ENCODE measurements at places on chromosomes 1 and 21.

DNA sequence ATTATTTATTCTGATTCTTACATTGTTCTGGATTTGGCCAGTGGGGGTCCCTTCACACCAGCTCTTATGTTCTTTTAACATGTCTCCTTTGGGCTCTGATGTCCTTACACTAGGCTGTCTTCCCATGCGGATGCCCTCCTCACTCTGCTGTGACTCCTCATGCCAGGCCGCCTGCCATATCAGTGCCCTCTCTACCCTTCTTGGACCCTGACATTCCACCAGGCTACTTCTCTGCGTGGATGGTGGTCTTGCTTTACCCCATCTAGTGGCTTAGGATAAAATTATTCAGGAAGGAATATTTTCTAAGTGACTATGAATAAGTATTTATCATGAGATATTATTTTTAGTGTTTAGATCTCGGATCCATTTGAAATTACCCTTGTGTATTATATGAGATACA lies 21.2 kb downstream of the ATF6 start:
- DNase-seq = no peak
- no peak overlapping the region for H3K4me3 ChIP-seq
- H3K4me1 ChIP-seq = peaks cover 11% of the 10 kb centered on the region
- H3K36me3 ChIP-seq = peaks cover 52% of the 10 kb centered on the region
- H3K27ac ChIP-seq = no peak overlapping the region

DNA sequence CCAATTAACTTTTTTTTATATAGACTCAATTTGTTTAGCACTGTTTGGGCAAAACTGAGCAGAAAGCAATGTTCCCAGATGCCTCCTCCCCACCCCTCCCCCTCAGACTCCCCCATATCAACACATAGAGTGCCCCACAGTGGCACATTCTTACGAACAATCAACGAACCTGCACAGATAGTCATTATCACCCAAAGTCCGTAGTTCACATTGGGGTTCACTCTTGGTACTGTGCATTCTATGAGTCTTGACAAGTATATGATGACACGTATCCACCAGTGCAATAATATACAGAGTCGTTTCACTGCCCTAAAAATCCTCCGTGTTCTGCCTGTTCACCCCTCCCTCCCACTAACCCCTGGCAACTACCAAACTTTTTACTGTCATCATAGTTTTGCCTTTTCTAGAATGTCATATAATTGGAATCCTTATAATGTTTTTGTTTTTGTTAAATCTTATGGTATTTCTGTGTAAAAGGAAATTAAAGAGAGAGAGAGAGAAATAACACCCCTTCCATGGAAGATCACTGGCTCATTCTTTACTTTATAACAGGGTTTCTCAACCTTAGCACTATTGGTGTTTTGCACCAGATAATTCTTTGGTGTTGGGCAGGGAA lies 37.2 kb upstream of the HNRNPU start:
- H3K27me3 ChIP-seq = no peaks in the 10 kb centered on the region
- no peak overlapping the region for H3K4me3 ChIP-seq
- DNase-seq = no peak
- no peaks in the 10 kb centered on the region for H3K4me1 ChIP-seq
- H3K36me3 ChIP-seq = no peaks in the 10 kb centered on the region

DNA sequence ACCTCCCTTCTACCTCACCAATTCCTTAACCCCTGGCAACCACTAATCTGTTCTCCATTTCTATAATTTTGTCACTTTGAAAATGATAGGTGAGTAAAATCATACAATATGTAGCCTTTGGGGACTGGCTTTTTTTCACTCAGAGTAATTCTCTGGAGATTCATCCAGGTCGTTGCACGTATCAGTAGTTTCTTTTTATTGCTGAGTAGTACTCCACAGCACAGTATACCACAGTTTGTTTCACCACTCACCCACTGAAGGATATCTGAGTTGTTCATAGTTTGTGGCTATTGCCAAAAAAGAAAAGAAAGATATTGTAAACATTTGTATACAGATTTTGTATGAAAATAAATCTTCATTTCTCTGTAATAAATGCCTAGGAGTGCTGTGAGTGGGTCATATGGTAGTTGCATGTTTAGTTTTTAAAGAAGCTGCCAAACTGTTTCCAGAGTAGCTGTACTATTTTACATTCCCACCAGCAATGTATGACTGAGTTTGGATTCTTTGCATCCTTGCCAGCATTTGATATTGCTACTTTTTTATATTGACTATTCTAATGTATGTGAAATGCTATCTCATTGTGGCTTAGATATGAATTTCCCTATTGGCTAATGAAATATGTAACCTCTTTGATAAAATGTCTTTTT lies 3.7 kb downstream of the CHD1L start:
- H3K36me3 ChIP-seq = peaks cover 2% of the 10 kb centered on the region
- H3K4me3 ChIP-seq = no peak overlapping the region
- no peaks in the 10 kb centered on the region for H3K27me3 ChIP-seq
- no peak for DNase-seq
- no peak overlapping the region for H3K27ac ChIP-seq

DNA sequence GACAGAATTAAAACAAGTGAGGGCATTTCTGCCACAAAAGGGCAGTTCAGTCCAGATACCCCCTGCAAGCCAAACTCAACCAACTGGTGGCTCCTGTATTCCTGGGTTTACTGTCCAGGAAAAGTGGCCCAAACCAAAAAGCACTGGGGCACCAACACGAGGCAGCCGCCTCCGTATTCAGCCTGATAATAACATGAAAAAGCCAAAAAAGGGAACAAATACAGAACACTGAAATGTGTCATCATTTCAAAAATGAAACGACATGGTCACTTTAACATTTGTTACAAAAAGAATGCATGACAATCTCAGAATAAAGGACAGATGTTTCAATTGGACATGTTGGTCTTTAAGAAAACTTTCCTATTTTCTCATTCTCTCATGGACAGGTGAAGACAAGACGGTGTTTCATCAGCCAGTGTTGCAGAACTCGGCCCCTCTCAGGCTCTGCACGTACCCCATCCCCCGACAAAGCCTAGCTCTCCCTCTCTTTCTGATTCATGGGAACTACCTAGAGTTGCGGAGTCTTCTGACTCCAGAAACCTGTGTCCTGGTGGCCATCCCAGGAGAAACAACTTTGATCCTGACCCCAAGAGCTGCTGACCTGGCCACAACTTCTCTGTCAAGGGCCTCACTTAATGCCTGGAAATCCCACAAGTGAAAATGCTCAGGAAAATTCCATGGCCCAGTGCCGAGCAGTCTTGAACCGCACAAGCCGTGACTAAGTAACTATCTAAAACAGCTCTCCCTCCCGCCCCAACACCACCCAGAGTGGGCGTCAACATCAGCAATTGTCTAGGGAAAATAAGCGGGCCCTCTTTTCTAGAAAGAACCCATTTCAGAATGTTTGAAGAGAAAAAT lies 27.1 kb downstream of the ZBTB17 start:
- peaks cover 54% of the 10 kb centered on the region for H3K4me1 ChIP-seq
- H3K36me3 ChIP-seq = peaks cover 17% of the 10 kb centered on the region
- no peaks in the 10 kb centered on the region for H3K27me3 ChIP-seq

DNA sequence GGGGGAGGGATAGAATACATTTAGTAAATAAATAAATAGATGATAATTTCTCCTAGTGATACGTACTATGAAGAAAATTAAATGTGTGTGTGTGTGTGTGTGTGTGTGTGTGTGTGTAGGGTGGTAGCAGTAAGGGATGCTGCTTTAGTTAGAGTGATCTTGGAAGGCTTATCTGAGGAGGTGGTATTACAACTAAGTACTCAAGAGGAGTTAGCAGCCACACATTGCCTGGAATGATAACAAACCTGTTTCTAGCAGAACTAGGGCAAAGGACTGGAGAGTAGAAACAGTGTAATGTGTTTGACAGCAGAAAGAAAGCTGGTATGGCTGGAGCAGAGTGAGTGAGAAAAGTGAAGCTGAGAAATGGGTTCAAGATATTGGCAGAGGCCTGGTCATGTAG lies 58.3 kb upstream of the FASLG start:
- peak overlapping the region; percentile 14 for H3K27ac ChIP-seq
- DNase-seq = no peak
- H3K36me3 ChIP-seq = peaks cover 44% of the 10 kb centered on the region
- no peak overlapping the region for H3K4me3 ChIP-seq
- H3K4me1 ChIP-seq = no peaks in the 10 kb centered on the region
- no peaks in the 10 kb centered on the region for H3K27me3 ChIP-seq

GRCh38 chr1:184082541-184083415 lies 31.2 kb downstream of the TSEN15 start:
- H3K4me3 ChIP-seq = no peak overlapping the region
- H3K27me3 ChIP-seq = no peaks in the 10 kb centered on the region
- H3K27ac ChIP-seq = no peak overlapping the region
- DNase-seq = no peak

- no peak overlapping the region for H3K4me3 ChIP-seq
- peaks cover under 1% of the 10 kb centered on the region for H3K36me3 ChIP-seq
- DNase-seq = no peak
Observed at GRCh38 chr1:41677620-41678019, 193.1 kb upstream of the EDN2 start.

GRCh38 chr1:155267373-155267772 lies 5.2 kb upstream of the SCAMP3 start:
- no peak overlapping the region for H3K4me3 ChIP-seq
- H3K36me3 ChIP-seq = peaks cover 55% of the 10 kb centered on the region
- H3K27ac ChIP-seq = no peak overlapping the region
- peaks cover 15% of the 10 kb centered on the region for H3K4me1 ChIP-seq
- no peaks in the 10 kb centered on the region for H3K27me3 ChIP-seq

- no peak overlapping the region for H3K27ac ChIP-seq
- H3K27me3 ChIP-seq = peaks cover 8% of the 10 kb centered on the region
- no peak overlapping the region for H3K4me3 ChIP-seq
- DNase-seq = no peak
Observed at GRCh38 chr1:116453481-116453880, 80.4 kb downstream of the ATP1A1 start.

- H3K27me3 ChIP-seq = no peaks in the 10 kb centered on the region
- peaks cover 3% of the 10 kb centered on the region for H3K36me3 ChIP-seq
- H3K27ac ChIP-seq = no peak overlapping the region
- no peak for DNase-seq
Observed at GRCh38 chr1:206672011-206672688, 12.6 kb upstream of the MAPKAPK2 start.

DNA sequence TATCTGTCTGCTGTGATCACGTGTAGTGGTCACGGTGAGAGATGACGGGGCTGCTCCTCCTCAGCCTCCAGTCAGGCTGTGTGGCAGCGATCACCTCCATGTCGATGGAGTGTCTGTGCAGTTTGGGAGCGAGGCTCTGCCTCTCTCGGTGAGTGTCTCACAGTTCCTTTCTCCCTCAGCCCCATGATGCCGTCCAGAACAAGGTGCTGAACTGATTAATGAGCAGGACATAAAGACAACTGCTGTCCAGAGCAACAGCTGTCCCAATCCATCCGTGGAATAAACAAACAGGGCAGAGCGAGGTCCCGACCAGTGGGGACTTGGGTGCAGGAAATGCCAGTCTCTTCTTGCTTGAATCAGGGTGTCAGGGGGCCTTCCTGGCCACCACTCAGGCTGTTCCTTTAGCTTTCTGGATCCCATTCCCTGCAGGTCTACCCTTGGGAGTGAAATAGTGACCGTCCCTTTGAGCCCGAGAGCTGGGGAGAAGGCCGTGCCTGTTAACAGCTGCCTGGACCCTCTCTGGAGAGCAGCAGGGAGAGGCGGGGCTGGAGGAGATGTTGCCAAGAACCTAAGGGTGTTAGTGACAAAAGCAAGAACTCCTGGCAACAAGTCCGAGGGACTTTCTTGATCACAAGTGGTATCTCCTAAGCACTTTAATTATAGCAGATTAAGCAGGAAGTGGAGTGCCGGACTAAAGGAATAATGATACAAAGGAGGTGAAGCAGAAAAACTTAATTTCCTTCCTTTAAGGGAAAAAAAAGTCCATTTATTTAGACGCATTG lies 443.9 kb downstream of the KIF26B start:
- no peak overlapping the region for H3K4me3 ChIP-seq
- H3K27me3 ChIP-seq = no peaks in the 10 kb centered on the region
- H3K36me3 ChIP-seq = no peaks in the 10 kb centered on the region
- DNase-seq = no peak
- H3K4me1 ChIP-seq = no peaks in the 10 kb centered on the region
- no peak overlapping the region for H3K27ac ChIP-seq

DNA sequence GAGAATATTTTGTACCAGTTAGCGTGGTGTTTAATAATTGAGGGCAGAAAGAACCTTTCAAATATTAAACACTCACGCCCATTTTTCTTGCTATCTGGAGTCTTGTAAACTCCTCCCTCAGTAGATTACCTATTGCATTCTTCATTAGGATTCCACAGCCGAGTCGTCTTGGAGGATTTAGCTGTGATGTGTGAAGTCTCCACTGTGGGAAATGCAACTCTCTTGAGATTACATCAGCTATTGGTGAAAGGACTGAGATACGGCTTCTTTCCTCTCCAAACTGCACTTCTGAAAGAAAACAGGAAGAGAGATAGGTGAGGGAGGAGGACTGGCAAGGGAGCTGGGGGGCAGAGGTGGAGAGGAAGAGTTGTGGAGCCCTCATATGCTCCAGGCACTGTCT lies 36.1 kb downstream of the ACTA1 start:
- peaks cover 56% of the 10 kb centered on the region for H3K27me3 ChIP-seq
- no peaks in the 10 kb centered on the region for H3K36me3 ChIP-seq
- no peak overlapping the region for H3K4me3 ChIP-seq
- no peak overlapping the region for H3K27ac ChIP-seq

DNA sequence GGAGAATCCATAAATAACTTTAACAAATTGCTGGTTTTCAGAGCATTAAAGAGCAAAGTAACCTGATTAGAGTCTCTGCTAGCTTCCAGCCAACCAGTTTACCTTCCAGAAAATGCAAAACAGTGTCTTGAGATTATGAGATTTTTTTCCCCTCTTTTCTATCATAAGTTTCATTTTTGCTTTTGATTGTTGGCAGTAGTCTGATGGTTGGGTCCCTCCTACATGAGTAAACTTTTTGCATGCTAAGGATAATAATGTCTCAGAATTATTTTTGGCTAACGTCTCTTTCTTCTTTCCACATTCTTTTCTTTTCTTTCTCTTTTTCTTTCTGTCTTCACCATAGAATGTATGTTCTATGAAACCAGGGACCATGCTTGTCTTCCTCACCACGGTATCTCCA lies 6.3 kb upstream of the ADAMTS5 start:
- no peak overlapping the region for H3K4me3 ChIP-seq
- no peaks in the 10 kb centered on the region for H3K36me3 ChIP-seq
- H3K4me1 ChIP-seq = no peaks in the 10 kb centered on the region
- no peak overlapping the region for H3K27ac ChIP-seq

- H3K27me3 ChIP-seq = no peaks in the 10 kb centered on the region
- H3K36me3 ChIP-seq = no peaks in the 10 kb centered on the region
- no peak overlapping the region for H3K27ac ChIP-seq
- no peak overlapping the region for H3K4me3 ChIP-seq
Observed at GRCh38 chr1:85992791-85993190, 163.8 kb downstream of the COL24A1 start.

Data from central memory CD8-positive, alpha-beta T cell (primary cell).